ENCODE measurements at places on chromosomes 3 and 15.

GRCh38 chr3:136932523-136932922 lies 25.3 kb upstream of the IL20RB start:
- no peak for DNase-seq

DNA sequence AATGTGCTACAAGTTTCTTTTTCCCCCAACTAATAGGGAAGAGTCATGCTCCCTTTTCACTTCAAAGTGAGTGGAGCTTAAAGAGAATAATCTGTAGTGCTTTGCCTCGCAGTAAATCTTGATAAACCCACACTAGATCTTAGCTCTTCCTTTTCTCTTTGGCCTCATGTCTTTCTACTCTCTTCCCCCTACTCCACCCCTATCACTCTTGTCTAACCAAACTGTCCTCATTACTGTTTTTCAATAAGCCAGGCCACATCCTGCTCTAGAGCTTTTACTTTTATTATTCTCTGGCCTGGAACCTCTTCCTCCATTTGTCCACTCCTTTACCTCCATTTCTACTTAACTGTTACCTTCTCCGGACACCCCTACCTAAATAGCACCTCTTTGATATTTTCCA lies 291.0 kb upstream of the SATB1 start:
- DNase-seq = no peak

DNA sequence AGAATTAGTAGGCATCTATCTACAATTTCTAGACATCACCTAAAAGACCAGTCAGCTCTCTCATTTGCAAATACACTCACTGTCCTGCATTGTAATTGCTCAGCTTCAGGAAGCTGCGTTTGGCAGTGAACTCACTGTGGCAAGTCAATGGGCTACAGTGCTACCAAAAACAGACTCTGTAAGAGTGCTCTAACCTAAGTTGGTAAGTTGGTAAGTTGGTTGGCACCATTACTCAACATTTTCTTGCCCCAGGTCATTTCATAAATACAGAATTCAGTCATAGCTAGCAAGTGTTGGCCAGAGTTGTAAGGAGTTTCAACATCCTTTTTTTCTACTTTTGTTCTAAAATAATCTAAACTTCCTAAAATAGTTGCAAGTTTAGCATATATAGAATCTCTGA lies 466.3 kb downstream of the NAALADL2 start:
- DNase-seq = no peak

- peak; percentile 74 for DNase-seq
These were observed 34.8 kb downstream of the IL12A start for GRCh38 chr3:160023476-160023875.

GRCh38 chr3:52402101-52402521 lies 42.8 kb downstream of the SEMA3G start:
- no peak for DNase-seq

DNA sequence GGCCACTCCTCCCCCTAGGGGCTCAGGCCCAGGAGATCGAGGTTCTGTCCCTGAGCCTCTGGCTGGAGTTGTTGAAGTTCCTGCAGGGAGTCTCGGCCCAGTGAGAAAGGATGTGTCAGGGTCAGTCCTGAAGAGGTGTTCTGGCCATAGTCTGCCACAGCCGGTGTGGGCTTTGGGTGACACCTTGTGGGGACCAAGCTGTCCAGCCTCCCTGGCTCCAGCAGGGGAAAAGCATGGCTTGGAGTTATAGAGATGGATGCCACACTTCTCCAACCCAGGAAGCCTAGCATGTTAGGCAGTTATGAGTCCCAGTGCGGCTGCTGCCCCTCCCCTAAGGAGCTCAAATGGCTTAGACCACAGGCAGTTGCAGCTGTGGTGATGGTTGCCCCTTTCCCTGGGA lies 945.6 kb upstream of the GBE1 start:
- DNase-seq = peak; percentile 51

GRCh38 chr3:36677331-36678007 lies 86.9 kb downstream of the DCLK3 start:
- DNase-seq = peak; percentile 97

GRCh38 chr15:68424754-68425390 lies 7.1 kb downstream of the ITGA11 start:
- DNase-seq = no peak

DNA sequence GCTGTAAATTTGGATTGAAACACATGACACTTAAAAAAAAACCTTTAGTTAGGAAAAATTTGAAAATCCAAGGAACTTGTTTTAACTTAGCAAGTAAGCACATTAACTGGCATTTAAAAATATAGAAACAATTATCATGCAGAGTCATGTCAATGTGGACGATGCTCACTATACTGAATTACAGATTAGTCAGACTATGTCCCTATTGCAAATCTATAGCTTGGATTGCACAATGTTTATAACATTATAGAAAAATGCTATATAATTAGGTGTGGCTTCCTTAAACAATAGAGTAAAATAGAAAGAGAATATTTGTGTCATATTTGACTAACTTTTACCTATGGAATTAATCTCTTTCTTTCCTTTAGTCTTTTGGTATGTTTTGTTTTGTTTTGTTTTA lies 48.4 kb upstream of the TUSC7 start:
- DNase-seq = no peak

DNA sequence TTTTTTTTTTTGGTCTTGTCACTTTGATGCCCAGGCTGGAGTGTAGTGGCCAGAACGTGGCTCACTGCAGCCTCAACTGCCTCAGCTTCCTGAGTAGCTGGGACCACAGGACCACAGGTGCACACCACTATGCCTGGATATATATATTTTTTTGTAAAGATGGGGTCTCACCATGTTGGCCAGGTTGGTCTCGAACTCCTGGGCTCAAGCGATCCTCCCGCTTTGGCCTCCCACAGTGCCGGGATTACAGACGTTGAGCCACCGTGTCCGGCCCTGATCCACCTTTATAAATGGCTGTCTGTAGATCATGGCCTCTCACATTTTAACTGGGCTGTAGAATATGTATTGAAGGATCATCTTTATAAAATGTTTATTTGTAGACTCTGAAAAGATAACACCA lies 1.9 kb upstream of the EIF3J start:
- no peak for DNase-seq
